ENCODE measurements at places on chromosomes 4 and X.

DNA sequence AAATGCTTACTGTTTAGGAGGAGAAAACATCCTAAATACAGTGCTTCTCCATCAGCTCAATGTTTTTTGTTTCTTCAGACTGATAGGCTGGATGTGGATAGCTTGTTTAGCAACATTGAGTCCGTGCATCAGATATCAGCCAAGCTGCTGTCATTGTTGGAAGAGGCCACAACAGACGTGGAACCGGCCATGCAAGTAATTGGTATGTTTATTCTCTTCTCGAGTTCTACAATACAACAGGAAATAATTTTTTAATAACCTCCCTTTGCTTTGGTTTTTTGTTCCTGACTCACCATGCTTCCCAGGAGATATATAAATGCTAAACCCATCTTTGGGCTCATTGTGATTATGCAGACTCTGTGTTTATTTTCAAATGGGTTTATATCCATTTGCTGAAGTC is 60.9 kb downstream of the ARHGEF38 start:
- no peak for DNase-seq

- no peak for DNase-seq
These were observed 590 bp downstream of the GABRA2 start for GRCh38 chr4:46389301-46389775.

GRCh38 chrX:17527922-17528321 is 152.9 kb downstream of the NHS start:
- DNase-seq: no peak

DNA sequence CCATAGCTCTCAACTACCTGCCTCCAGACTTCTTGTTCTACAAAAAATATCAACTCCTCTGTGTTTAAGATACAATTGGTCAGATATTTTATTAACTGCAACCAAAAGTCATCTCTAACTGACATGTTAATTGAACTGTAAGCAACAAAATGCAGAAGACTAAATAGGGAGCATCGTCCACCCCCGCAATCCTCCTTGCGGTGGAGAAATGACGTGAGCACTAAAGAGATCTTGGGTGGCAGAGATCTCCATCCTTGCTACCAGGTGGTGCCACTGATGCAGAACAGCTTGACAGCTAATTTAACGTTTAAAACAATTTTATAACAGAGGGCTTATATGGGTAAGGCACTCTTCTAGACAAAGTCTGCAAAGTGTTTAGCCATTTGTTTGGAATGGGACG is 164.4 kb upstream of the FTHL17 start:
- no peak for DNase-seq

DNA sequence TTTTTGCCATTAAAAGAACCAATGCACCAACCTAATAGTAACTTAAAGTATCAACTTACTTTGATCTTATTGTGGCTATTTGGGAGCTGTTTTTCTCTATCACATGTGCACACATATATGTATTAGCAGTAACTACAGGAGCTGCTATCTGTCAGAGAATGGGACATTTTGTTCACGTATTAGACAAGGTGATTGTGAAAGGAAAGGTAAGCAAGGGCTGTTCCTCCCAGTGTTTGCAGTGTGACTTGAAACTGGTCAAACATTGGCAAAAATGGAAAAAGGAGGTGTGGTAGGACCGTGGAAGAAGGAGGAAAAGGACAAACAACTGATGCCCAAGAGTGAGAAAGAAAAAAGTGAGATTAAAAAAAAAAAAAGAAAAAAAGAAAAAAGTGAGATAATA is 43.1 kb upstream of the KLHL2 start:
- DNase-seq: no peak

- DNase-seq: no peak
These were observed 5.0 kb upstream of the TSPAN5 start for GRCh38 chr4:98663226-98664006.

DNA sequence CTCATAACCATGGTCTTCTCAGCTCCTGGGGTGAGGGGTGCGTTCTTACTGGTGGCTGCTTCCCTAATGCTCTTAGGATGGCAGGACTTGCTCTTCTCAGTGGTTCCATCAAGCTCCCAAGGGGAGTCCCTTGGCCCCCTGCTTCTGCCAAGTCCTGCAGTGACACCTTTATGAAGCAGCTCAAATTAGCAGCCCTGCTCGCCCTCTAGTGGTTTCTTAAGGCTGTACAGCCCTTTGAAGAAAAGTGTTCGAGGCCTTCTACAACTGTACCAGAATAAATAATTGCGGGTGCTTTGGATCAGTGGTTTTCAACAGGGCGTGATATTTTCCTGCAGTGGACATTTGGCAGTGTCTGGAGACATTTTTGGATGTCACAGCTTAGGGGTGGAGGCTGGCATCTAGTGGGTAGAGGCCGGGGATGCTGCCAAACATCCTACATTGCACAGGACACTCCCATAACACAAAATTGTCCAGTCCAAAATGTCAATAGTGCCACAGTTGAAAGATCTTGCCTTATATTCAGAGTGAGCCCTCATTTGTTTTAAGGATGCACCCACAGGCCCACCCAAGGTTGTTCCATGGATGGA is 204.7 kb upstream of the S100G start:
- no peak for DNase-seq

GRCh38 chr4:163679189-163679588 is 184.7 kb downstream of the TMA16 start:
- no peak for DNase-seq

DNA sequence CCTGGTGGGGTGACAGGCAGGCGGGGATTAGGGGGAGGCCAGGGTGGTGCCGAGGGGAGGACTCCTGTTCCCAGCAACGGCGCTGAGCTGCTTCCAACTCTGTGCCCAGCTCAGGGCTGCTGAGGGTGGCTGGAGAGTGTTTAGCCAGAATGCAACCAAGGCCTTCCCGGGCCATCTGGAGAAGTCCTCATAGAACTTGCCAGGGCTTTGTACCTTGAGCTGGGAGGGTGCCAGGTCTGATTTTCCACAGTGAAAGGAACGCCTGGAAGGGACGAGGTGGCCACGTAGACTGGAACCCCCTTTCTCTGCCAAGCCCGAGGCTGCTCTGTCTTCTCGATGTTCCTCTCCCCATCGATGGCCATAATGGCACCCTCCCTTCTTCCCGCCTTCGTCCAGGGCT is 57.0 kb upstream of the GPR78 start:
- no peak for DNase-seq

DNA sequence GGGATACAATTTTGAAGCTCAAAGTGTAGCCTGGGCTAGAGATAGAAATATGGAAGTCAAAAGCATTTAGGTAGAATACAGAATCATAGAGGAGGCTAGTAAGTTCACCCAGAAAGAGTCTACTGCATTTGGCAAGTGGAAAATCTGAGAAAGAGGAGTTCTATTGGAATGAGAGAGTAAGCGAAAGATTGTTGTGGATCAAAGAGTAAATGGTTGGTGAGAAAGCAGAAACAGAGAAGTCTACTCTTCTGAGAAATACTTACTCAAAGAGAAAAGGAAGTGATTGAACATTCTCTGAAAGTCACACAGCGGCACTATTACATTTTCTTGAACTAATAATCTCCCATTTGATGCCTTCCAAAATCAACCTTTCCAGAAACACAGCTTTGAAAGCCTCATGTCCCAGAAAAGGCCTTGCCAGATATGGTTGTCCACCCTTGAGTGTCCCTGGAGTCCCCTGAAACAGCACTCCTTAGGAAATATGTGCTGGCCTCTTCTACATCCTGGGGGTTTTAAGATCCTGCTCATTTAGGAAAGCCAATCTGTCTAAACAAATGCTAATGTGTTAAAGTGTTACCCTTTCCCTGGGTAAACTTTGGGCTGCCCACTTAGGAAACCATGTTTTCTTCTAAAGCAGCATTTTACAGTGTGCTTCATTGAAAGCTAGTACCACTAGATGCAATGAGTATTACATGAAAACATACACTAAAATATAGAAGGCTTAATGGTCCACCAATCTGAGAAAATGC is 132.6 kb downstream of the INPP4B start:
- no peak for DNase-seq

GRCh38 chrX:103510031-103510430 is 9.3 kb downstream of the RAB40A start:
- DNase-seq: no peak

DNA sequence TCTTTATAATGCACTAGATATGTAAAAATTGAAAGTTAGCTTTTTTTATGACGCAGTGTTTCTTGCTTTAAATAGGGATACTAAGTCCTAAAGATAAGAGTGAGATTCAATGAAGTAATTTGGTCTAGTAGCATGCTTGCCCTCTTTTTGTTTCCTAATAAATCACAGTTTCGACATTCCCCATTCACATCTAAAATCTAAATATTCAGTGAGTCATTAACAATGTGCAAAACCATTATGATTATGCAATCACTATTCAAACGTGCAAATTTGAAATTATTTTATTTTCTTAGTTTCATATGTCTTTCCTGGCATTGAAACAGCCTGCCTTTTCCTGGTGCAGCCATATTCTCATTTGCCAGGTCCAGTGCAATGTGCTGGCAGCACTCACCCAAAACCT is 1350.5 kb upstream of the PABPC4L start:
- DNase-seq: no peak

GRCh38 chr4:3766785-3767569 is 792 bp downstream of the ADRA2C start:
- no peak for DNase-seq

- DNase-seq: no peak
These were observed 1.4 kb downstream of the INTU start for GRCh38 chr4:127634181-127634580.

DNA sequence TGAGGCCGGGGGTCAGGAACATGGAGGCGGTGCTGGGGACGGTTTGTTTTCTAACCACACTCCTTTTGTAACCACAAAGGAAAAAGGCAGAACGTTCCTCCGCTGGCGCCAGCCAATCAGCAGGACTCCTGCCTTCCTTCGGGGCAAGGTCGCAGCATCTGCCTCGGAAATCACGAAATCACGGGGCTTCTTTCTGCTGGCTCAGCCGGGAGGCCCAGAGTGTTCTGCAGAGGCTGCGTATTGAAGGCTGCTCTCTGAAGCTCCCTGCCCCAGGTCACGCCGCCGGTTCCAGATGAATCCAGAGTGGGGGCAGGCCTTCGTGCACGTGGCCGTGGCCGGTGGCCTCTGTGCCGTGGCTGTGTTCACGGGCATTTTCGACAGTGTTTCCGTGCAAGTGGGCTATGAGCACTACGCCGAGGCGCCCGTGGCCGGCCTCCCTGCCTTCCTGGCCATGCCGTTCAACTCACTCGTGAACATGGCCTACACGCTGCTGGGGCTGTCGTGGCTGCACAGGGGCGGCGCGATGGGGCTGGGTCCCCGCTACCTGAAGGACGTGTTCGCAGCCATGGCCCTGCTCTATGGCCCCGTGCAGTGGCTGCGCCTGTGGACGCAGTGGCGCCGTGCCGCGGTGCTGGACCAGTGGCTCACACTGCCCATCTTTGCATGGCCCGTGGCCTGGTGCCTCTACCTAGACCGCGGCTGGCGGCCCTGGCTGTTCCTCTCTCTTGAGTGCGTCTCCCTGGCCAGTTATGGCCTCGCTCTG is 9.4 kb downstream of the TMEM187 start:
- no peak for DNase-seq

GRCh38 chrX:98924511-98924910 is 1485.6 kb downstream of the PCDH19 start:
- DNase-seq: no peak

Measured in NCI-H187 (cell line).